CD4-positive, CD25-positive, alpha-beta regulatory T cell (primary cell): ENCODE measurements at places on chromosomes 16 and 17. TPM values are rescaled to one million over a fixed set of nuclear protein-coding genes. Genes with fewer than 3 reads are reported as not detected.

DNA sequence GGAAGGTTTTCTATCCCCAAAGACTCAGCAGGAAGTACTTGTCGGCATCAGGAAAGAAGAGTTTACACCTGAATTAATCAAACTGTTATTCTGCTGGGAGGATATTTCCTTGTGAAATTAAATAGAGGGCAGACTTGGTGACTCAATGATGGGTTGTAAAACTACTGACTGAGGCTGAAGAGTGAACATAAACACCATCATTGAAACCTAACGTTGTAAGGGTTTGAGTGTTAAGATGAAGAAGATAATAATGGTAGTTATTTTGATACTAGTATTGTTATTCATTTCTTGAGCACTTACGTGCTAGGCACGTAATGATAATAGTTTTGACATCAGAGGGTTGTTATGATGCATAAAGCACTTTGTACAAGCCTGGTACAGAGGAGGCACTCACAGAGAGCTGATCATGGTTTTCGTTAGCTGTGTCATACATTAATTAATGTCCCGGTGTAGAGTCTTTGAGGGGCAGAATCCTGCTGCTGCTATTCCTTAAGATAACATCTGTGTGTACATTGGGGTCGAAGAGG, 64.2 kb upstream of the CACNG3 start:
- H3K4me3 ChIP-seq: no peak overlapping the region
- H3K4me1 ChIP-seq: peaks cover 7% of the 10 kb centered on the region
- no peaks in the 10 kb centered on the region for H3K27me3 ChIP-seq

CSH2 gene
- total RNA-seq: 3.8 TPM

DNA sequence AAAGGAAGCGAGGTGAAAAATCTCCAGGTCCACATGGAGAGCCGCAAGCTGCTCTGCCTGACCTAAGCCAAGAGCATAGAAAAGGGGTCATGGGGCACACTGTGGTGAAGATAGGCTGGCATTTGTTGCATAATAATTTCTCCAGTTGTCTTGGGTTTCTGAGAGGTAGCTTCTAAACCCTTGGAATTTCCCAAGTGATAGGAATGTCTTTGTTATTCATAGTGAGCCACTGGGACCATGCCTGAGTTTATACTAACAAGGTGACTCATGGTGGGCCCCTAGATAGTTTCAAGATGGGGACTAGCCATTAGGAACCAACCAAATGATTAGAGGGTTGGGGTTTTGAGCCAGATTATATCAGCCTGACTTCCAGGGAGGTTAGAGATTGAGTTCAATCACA, 25.6 kb downstream of the SOST start:
- no peak overlapping the region for H3K27ac ChIP-seq
- H3K4me1 ChIP-seq: no peaks in the 10 kb centered on the region
- no peak for DNase-seq
- H3K27me3 ChIP-seq: peaks cover 4% of the 10 kb centered on the region
- H3K36me3 ChIP-seq: no peaks in the 10 kb centered on the region
- H3K4me3 ChIP-seq: no peak overlapping the region

HOXB5 gene
- not detected for total RNA-seq

DNA sequence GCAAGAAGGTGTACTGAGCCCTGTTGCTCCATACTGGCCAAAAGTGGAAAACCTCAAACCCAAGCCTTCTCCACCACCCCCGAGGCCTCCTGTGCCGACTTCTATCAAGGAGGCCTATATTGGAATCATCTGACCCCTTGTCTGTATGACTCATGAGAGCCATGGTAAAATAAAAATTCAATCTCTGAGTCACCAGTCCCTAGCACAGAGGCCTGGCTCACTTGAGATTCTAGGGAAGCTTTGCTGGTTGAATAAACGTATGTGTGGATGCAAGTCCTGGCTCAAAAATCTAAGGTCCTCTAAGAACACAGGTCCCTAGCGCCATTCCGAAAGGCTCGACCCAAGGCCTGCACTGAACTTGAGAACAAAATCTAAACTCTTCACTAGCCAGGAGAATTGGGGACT, 15.0 kb downstream of the NSMCE1 start:
- H3K4me1 ChIP-seq: peaks cover 22% of the 10 kb centered on the region
- H3K36me3 ChIP-seq: peaks cover 20% of the 10 kb centered on the region
- no peak for DNase-seq
- no peak overlapping the region for H3K27ac ChIP-seq

TRPV3 gene
- total RNA-seq: 0.25 TPM

- no peaks in the 10 kb centered on the region for H3K4me1 ChIP-seq
- no peaks in the 10 kb centered on the region for H3K27me3 ChIP-seq
- H3K27ac ChIP-seq: no peak overlapping the region
- H3K4me3 ChIP-seq: no peak overlapping the region
- DNase-seq: no peak
Measured at GRCh38 chr16:64878940-64879339, 242.9 kb downstream of the CDH11 start.

TCAP gene
- total RNA-seq: 3.4 TPM

DNA sequence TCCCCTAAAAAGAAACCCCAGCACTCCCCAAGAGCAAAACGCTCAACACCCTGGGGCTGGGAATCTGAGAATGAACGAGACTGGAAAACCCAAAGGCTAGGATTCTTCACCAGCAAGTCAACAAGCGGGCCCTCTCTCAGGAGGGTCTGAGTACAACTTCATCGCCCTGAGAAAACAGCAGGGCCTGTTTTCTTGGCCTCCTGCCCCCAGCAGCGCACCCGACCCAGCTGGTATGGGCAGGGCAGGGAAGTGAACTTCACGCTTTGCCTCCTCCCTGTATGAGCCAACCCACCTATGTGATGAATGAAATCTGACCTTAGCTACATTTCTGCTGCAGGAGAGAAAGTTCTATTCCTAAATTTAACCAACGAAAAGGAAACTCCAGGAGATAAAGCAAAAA, 11.1 kb downstream of the NUDT16L1 start:
- H3K4me1 ChIP-seq: no peaks in the 10 kb centered on the region
- H3K27me3 ChIP-seq: no peaks in the 10 kb centered on the region
- no peak for DNase-seq
- no peak overlapping the region for H3K27ac ChIP-seq

DNA sequence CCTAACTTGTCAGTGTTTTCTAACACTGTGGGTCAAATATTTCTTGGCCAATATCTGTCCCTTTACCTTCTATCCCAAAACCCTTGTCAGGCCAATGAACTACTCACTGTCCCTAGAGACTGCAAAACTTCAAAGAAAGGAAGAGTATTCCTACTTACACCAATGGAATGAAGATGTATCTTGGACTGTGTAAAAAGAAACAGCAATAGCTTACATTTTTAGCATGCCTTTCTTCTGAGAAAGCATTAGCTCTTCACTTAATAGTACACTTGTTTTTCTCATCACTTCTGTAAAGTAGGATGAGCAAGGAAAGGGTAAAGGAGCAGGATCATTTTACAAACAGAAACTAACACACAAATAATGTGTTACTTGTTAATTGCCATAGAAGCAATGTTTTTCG, 73.9 kb downstream of the STH start:
- H3K27me3 ChIP-seq: no peaks in the 10 kb centered on the region
- peaks cover 4% of the 10 kb centered on the region for H3K4me1 ChIP-seq
- no peak overlapping the region for H3K27ac ChIP-seq
- H3K36me3 ChIP-seq: peaks cover 12% of the 10 kb centered on the region
- DNase-seq: no peak

TAT gene
- not detected for total RNA-seq

DNA sequence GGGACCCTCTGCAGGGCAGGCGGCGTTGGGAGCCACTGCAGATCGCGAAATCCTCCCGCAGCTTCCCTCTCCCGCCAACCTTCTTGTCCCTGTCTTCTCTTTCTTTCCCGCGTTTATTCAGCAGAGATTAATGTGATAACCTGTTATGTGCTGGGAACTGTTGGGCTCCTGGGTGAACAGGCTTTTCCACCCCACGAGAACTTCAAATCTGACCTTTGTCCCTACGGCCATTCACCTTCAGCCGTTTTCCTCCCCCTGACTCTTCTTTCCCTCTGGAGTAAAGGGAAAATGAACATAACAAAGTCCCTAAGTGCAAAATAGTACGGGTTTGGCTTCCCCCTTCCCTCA, 15.2 kb upstream of the KPNA2 start:
- H3K36me3 ChIP-seq: no peaks in the 10 kb centered on the region
- peak overlapping the region; percentile 86 for H3K4me3 ChIP-seq
- DNase-seq: no peak
- H3K27me3 ChIP-seq: no peaks in the 10 kb centered on the region

DNA sequence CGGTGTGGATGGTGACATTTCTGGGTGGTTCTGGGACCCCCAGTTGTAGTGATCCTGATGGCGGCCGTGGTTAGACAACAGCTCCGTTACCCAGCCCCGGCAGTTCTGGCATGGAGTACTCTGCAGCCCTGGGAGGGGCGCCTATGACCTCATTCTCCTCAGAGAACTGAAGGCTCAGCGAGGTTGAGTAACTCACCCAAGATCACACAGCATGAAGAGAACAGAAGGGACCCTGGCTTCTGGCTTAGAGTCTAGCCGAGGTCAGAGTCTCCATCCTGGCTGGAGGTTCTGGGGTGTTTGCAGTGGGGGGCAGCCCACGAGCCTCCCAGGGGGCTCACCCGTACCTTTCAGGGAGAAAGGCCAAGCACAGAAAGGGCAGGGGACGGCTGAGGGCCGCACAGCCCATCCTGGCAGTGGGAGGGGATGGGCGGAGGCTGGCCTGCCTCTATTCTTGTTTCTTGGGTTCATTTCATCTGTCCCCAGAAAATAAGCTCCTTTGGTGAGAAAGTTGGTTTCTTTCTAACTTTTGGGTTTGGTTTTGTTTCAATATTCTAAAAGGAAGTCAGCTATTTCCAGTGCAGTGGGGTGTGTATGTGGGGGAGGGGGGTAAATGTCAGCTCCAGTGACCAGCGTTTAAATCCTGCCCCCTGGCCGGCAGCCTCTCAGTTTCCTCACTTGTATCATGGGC, 13.2 kb downstream of the ZFPM1 start:
- peak overlapping the region; percentile 13 for H3K4me3 ChIP-seq
- H3K36me3 ChIP-seq: no peaks in the 10 kb centered on the region
- DNase-seq: no peak
- H3K27me3 ChIP-seq: no peaks in the 10 kb centered on the region
- peak overlapping the region; percentile 80 for H3K27ac ChIP-seq
- H3K4me1 ChIP-seq: peaks cover 90% of the 10 kb centered on the region

ABCC12 gene
- total RNA-seq: not detected

- no peak overlapping the region for H3K4me3 ChIP-seq
- H3K27me3 ChIP-seq: no peaks in the 10 kb centered on the region
- no peak overlapping the region for H3K27ac ChIP-seq
- DNase-seq: no peak
- H3K36me3 ChIP-seq: no peaks in the 10 kb centered on the region
Measured at GRCh38 chr16:17027488-17028129, 443.2 kb downstream of the XYLT1 start.

DNA sequence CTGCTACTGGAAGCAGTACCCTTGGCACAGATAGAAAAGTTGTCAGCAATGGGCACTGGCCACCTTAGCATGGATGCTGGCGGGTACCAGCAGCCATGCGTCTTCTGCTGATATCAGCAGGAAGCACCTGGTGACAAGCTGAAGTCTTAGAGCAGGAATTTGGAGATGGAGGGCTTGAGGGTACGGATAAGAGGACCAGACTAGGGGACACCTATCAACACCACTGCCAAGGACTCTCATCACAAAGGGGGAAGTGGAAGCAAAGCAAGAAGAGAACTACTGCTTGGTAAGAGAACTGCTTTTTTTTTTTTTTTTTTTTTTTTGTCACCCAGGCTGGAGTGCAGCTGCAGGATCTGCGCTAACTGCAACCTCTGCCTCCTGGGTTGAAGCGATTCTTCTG, 35.4 kb upstream of the LYRM9 start:
- no peak overlapping the region for H3K4me3 ChIP-seq
- no peaks in the 10 kb centered on the region for H3K36me3 ChIP-seq
- no peaks in the 10 kb centered on the region for H3K4me1 ChIP-seq
- DNase-seq: no peak
- H3K27ac ChIP-seq: no peak overlapping the region

DNA sequence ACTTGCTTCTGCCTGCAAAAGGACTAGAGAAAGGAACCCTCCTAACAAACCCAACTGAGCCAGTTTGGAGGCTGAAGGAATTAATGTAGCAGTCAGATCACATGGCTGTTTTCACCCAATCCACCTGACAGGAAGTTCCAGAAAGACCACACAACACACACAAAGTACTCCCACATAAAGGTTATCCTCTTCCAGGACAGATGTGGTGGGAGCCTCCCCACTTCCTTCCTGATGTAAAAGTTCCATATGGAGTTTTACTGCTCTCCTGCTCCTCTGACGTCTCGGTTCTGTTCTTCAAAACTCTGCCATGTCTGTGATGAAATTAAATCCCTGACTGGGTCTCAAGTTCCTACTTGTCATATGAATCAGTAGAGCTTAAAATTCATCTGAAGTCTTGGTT, 497.0 kb upstream of the HSBP1 start:
- H3K36me3 ChIP-seq: no peaks in the 10 kb centered on the region
- DNase-seq: no peak
- H3K27me3 ChIP-seq: peaks cover 2% of the 10 kb centered on the region

GRCh38 chr17:55617441-55617840, 105.2 kb downstream of the TMEM100 start:
- H3K27ac ChIP-seq: no peak overlapping the region
- no peak for DNase-seq
- H3K4me3 ChIP-seq: no peak overlapping the region
- no peaks in the 10 kb centered on the region for H3K36me3 ChIP-seq

SMYD4 gene
- total RNA-seq: 25.8 TPM

TNFRSF17 gene
- not detected for total RNA-seq

DNA sequence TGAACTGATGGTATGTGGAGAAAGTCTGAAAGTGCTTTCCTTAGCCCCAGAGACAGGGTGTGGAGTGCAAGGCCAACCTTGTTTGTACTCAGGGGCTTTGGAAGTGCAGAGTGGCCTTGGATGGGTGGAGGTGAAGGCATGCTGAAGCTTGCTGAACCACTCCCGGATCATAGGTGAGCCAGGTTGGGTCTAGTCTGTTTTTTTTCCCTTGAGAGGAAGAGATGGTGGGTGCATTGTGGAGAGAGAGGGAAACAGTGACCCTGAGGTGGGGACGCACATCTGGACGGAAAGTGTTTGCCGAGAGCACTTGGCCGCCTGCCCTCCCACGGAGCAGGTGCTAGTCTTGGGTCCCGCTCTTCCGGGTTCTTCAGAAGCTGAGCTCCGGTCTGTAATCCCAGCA, 12.5 kb downstream of the ABAT start:
- no peak overlapping the region for H3K27ac ChIP-seq
- no peak for DNase-seq
- no peak overlapping the region for H3K4me3 ChIP-seq
- H3K27me3 ChIP-seq: no peaks in the 10 kb centered on the region

DNA sequence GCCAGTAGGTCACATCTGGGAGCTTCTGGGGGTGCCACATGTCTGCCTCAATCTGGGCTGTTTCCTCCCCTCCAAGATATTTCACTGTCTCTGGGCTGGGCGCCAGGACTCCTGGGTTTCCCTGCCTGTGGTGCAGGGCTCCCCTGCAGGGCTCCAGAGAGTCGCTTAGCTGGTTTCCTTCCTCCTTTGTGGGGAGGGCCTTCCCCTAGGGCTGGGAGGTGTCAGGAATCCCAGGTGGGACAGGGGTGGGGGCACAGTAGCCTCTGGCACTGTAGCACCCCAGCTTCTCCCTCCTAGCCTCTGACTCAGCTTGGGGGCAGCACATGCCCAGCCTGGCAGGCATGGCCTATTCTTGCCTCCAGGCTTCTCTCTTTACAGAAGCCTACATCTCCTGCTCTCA, 2.6 kb downstream of the RARA start:
- H3K27ac ChIP-seq: no peak overlapping the region
- DNase-seq: no peak
- peaks cover 64% of the 10 kb centered on the region for H3K4me1 ChIP-seq
- no peaks in the 10 kb centered on the region for H3K27me3 ChIP-seq
